Astrocyte of the spinal cord (primary cell): ENCODE measurements at places on chromosomes 2 and 18.
A peak's percentile ranks its signal among the peaks of the same experiment; 100 is the strongest.

DNA sequence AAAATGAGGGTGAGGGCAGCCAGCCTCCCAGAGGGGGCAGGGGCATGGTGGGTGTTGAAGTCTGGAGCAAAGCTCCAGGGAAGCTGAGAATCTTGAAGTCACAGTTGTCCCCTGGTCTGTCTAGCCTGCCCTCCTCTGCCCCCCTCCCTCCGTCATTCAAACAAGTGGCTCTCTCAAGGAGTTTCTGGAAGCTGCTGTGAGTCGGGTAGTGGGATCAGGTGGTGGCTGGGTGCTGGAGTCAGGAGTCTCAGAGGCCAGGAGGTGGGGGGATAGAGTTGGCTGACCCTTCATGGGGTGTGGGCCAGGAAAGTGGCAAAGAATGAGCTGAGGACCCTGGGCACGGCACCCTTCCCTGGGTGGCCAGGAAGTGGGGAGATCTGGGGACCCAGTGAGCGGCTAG is 495 bp upstream of the ASIC4 start:
- DNase-seq, result no peak

GRCh38 chr2:109630441-109631430 is 16.6 kb downstream of the SOWAHC start:
- DNase-seq, result no peak

DNA sequence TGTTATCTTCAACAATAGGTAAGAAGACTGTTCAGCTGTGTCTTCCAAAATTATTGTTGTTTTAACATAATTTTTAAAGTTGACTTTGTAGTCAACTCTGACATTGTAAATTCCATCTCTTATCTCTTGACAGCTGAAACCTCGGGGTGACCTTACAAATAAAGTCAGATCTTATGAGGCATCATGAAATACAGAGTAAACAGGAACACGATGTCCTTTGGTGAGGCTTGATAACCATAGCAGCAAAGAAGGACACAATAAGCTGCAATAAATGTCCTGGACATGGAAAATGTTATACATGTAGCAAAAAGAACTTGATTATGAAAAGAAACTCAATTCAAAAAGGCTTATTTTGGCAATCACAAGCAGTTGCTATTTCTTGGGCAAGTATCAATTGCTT is 618.9 kb upstream of the SLC39A10 start:
- no peak for DNase-seq

- DNase-seq, result peak; percentile 83
Measured at GRCh38 chr2:25558262-25558661, 115.1 kb downstream of the DTNB start.

DNA sequence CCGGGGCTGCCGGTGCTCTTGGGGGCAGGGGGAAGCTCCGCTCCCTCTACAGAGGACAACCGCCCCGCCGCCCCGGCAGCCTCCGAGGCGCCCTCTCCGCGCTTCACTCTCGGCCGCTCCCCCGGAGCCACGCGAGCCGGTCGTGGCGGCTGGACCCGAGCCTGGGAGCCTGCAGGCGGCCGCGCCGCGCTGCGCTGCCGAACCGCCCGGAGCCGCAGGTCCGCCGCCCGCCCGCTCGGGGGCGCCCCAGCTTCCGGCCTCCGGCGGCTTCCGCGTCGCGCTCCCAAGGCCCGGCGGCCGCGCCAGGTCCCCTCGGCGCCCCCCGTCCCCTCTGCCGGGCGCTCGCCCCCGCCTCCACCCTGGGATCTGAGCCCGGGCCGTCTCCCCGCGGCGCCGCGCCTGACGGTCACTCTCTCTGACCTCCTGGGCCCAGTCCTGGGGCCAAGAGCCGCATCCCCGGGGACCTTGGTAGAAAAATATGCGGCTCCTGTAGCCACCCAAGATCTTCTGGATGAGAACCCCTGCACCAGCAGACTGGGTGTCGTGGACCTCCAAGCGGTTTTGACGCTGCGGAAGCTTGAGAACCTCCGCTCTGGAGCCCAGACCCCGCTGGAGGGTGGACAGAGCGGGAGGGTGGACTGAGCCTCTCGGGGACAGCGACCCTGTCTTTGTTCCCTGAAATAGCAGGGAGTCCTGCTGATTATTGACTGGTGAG is 44.3 kb downstream of the SERTAD2 start:
- no peak for DNase-seq
